Endodermal cell (in vitro differentiated cells): ENCODE measurements at places on chromosomes 4 and X.

DNA sequence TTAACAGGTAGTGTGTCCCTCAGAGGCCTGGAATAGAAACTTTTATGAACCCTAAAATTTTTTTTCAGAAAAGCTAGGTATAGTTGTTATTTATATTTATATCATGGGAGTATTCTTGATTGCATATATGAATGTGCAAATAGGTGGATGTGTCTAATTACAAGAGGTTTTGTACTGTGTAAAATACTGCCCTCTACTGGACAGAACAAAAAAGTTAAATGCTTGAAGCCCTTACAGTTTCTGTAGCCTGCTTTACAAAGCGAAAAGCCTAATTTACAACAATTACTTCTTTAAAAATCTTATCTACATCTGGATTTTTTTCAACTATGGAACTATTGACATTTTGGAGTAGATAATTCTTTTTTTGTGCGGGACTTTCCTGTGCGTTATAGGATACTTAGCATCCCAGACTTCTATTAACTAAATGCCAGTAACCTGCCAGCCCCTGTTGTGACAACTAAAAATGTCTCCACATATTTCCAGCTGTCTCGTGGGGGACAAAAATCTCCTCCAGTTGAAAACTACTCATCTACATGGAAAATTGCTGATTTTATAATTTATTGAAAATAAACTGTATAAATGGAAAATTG is 35.1 kb downstream of the ENPEP start:
- DNase-seq, result no peak

DNA sequence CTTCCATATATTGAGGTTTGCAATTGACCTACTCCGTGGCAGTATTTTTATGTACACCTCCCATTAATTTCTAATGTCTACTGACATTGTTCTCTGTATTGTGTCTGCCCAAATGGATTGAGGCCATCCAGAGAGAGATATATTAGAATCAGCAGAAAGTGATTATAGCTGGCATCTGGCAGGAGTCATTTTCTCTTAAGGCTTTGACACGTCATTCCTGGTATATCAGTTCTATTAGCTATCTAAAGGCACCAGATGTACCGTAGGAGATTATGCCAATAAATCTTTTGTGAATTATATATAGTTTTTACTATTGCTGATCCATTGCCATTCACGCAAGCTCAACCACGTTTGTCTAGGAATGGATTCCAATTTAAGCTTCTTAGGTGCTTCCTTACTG is 1026.4 kb upstream of the IGFBP7 start:
- no peak for DNase-seq

DNA sequence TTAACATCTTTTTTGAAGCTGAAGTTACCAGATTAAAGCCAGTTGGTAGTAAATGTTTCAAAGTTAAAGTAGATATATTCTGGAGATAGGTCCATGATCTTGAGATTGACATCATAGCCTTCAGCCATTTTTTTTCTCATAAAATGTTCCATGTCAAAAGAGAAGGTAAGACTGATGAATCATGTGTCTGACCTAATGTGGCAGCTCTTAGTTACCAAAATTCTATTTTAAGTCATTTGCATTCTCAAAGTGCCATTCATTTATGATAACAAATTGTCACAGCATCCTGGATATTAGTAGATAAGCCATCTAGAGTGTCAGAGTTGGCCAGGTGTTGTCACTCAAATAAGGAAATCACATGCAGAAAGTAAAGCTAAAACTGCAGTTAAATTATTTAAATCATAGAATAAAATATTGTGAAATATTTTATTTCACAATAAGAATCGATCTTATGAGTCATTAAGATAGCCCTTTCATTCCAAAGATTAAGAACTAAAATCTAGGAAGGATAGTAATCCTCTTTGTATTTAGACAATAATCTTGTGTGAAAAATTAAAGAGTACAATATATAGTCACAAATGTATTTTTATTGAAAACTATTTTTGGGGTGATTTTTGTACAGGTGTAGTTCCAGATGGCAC is 65.7 kb upstream of the ADAD1 start:
- no peak for DNase-seq

GRCh38 chr4:157217708-157218107 is 2.8 kb upstream of the GRIA2 start:
- no peak for DNase-seq

DNA sequence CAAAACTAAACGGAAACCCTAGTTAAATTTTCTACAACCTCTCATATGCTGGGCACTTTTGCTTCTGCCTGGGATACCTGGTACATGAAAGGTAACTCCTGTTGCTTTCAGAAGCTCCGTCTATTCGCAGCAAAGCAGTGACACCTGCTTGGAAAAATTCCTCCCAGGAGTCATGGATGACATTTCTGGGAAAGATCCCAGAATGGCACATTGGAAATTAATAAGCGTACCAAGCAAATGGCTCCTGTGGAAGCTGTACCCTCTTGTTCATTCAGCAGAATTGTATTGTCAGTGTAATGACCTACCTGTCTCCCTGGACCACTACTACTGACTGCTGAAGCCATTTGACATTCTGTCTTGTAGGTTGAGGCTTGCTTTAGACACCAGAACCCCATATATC is 349.7 kb upstream of the NOCT start:
- DNase-seq, result no peak

DNA sequence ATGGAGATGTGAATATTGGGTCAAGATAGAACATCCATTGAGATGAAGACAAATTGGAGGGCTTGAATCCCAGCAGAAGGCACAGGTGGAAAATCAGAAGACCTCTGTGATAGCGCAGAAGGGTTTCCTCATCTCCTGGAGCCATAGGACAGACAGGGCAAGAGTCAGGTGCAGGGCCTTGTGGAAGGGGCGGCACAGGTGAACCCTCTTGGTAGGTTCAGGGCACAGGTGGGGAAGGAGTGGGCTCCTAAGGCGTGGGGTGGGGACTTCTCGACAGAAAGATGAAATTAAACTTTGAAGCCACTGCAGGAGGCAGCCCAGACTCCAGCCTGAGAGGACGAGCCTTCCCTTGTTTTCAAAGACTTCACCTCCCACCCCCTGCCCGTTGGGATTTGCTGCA is 9.3 kb upstream of the RGS12 start:
- no peak for DNase-seq
